Stimulated activated CD4-positive, alpha-beta T cell treated with anti-CD3 and anti-CD28 coated beads, TNF-alpha, amount 100 ng/mL, for 1 hour (primary cell): ENCODE measurements at places on chromosomes 1 and 21.

DNA sequence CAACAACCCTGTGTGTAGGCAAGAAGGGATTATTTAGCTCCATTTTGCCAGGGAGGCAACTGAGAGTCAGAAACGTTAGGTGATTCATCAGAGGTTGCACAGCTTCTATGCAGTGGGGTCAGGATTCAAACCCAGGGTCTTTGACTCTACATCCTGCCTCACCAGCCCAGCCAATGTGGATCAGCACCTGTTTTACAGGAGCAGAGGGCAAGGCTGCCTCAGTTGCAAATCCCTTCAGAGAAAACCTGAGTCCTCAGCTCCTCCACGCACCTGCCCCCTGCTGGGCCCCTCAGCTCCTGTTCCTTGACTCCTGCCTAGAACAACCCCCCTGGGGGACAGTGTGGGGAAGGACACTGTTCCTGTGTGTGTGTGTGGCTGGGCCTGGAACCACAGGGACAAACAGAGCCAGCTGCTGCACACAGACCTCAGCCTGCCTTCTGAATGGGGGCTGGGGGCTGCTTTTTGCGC is 61.6 kb downstream of the LRRN2 start:
- DNase-seq: no peak

DNA sequence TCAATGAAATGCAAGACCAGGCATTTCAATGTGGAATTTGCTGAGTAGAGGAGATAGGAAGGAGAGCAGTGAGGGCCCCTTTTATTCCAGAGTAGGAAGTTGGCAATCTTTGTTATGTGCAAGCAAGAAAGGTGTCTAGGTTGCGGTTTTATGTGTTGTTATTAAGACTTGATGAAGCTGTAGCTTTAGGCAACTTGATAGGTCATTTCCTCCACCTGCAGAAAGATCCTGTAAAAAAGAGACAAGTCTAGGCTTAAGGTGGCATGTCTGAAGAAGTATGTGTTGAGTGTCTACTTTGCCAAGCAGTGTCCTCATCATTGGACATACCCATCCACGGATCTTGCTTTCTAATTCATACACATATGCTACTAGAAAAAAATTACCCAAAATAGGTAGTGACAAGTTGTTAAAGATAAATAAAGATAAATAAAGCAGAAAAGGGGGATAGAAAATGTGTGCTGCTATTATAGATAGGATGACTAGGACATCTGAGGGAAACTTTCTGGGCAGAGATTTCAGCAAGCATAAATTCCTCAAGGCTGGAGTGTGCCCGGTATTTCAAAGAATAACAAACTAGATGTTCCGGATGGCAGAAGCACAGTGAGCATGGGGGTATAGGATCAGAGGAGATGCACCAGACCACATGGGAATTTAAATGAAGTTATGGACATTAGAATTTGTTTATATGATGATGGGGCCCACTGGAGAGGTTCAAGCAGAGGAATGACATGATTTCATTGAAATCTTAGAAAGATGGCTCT is 335.0 kb downstream of the TGFB2 start:
- DNase-seq: no peak

GRCh38 chr1:18409609-18410237 is 71.0 kb upstream of the KLHDC7A start:
- no peak for DNase-seq

- no peak for DNase-seq
Measured at GRCh38 chr1:111406321-111406768, 21.2 kb downstream of the OVGP1 start.

- no peak for DNase-seq
Measured at GRCh38 chr1:208153386-208153785, 90.8 kb downstream of the PLXNA2 start.

DNA sequence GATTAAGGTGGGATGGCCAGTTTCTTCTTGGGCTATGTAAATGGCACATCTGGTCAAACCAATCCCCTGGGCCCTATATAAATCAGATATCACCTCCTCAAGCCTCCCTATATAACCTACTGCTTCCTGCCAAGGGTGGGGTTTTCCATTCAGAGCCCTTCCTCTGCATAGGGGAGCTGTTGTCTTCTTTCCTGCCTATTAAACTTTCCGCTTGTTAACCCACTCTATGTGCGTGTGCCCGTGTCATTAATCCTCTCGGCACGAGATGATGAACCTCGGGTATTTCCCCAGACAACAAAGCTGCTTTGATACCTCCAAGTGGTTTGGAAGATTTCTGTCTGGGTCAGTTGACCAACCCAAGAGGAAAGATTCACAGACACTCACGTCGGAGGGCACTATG is 19.3 kb upstream of the SERTAD4 start:
- DNase-seq: no peak

DNA sequence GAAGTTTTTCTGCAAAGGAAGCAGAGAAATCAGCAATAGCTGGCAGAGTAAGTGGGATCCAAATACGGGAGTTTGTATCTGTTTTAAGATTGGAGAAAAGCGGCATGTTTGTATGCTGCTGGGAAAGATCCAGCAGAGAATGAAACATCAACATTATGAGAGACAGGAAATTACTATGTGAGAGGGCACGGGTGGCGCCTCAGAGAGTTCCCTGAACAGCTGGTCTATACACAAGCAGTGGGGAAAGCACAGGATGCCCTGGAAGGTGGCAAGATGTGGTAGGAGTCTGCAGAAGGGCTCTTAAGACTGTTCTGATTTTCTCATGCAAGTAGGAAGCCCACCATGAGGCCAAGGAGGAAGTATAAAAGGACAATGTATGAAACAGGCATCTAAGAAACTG is 130.4 kb downstream of the RERE start:
- DNase-seq: no peak

DNA sequence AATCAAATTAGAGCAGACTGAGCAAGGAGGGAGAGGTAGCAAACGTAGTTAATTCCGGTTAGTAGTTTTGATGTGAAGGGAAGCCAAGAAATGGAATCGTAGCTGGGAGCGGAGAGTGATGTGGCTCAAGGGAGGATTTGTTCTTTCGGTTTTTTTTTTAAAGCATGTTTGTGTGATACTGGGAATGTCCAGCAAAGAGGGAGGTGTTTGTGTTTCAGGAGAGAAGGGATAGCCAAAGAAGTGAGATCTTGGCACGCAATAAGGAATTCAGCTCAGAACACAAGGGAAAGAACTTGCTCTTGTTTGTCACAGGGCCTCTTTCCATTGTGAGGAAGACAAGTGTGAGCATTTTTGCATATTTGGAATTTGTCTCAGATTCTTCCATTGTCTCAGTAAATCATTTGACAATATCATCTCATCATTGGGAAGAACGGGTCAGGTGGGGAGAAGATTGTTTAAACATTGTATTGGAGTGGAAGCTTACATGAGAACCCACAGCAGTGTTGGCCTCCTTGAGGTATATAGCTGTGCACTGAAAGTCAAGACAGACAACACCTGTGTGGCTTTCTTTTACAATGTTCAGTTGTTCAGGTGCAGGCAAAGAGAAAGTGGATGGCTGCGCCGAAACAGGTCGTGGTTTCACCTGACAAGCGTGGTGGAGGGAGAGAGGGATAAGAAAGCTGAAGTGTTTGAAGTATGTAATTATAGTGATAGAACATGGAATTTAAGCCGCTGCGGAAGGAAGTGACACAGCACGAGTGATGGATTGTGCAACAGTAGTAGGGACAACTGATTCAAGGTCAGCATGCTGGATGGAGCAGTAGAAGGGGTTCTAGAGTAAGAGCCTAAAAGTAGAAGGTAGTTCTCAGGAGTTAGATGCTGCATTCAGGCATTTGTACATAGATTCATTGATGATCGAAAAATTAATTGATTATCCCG is 25.4 kb downstream of the FMN2 start:
- no peak for DNase-seq

DNA sequence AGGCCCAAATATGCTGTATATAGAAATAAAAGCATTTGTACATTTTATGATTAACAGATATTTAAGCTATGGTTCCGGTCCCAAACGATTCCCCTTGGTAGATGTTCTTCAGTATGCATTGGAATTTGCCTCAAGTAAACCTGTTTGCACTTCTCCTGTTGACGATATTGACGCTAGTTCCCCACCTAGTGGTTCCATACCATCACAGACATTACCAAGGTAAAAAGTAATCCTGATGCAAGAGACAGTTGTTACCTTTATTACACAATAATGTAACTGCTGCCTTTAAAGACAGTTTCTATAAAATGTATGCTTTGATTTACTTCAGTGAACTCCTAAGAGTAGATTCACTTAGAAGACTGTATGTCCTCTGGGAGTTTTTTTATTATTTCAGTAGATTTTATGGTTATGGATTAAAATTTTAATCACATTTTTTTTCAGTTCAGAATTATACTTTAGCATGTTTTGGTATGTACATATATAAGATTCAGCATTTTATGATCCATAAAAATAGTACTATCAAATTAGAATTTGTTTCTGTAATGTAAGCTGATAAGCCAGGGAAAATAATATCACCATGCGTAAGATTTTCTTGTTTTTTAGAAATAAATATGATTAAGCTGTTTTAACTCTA is 96.5 kb downstream of the USP25 start:
- DNase-seq: peak; percentile 8

DNA sequence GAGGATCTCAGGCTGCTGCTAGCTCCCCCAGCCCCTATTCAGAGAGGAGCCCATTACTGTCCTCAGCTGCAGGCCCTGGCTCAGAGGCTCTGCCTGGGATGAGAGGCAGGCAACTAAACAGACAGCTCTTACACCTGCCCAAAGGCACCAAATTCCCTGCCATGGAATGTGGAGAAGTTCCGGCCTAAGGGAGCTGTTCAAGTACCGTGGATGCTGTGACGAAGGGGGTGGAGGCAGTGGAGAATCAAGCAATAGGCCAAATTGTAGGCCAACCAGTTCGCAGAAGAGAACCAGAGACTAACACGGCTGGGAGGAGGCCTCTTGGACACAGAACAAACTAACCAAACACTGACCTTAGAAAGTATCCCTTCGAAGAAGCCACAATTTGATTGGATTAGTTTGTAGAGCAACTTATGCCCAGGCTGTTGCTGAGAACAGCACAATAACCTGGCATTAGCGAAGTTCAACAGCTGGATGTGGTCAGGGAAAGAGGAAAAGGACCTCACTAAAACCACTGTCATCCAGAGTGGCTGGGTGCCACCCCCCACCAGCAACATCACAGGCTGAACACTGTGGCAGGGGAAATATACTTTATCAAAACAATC is 3.6 kb downstream of the C1orf174 start:
- DNase-seq: no peak

DNA sequence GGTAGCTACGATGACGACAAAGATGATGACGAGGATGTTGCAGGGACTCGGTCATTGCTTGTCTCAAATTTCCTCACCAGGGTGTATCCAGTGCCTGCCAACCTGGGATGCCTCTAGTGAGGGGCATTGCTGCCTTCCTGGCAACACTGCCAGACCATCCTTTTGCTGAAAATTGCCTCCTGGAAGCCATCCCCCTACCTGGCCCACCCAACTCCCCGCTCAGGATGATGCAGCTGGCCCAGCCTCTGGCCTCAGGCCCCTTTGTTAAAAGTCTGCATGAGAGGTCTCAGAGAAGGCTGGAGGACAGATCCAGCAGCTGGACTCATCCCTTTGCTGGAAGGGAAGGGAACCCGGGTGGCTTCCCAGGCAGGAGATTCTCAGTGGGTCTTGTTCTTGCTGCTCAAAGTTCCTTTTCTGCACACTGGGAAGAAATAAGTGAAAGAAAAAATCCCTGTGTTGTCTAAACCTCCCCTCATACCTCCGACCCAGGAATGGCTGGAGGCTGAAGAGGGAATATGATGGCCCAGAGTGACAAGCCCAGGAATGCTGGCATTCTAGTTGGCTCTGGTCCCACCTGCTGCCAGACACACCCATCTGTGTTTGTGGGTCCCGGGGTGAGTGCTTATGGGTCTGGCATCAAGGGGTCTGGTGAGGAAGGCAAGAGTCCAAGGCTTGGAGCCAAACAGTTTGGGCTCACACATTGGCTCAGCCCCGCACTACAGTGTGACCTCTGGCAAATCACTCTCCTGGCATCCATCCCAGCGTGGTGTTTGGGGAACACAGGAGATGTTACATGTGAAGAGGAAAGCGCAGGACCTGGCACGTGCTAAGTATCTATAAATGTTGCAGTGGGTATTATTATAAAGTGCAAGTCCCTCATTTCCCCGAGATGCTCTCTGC is 6.7 kb upstream of the FNDC5 start:
- no peak for DNase-seq

- no peak for DNase-seq
Measured at GRCh38 chr21:28754127-28754611, 238.5 kb downstream of the LTN1 start.

GRCh38 chr1:96845464-96845863 is 123.9 kb downstream of the PTBP2 start:
- no peak for DNase-seq

GRCh38 chr1:231663211-231663792 is 36.7 kb downstream of the DISC1 start:
- no peak for DNase-seq

- DNase-seq: no peak
Measured at GRCh38 chr1:76989976-76990375, 122.7 kb downstream of the ST6GALNAC5 start.

DNA sequence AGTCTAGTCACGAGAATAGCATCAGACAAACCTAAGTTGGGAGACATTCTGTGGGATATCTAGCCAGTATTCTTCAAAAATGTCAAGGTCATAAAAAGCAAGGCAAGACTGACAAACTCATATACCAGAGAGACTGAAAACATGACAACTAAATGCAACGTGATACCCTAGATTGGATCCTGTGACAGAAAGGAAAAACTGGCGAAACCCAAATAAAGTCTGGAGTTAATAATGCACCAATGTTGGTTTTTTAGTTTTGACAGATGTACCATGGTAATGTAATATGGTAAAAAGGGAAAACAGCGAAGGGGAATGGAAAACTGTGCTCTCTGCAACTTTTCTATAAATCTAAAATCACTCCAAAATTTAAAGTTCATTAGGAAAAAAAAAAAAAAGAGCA is 64.5 kb downstream of the EPS15 start:
- no peak for DNase-seq

- DNase-seq: no peak
Measured at GRCh38 chr21:44836666-44837471, 19.0 kb upstream of the SUMO3 start.

- no peak for DNase-seq
Measured at GRCh38 chr1:234164098-234164709, 209.1 kb upstream of the COA6 start.

- DNase-seq: no peak
Measured at GRCh38 chr1:241611736-241612135, 28.4 kb downstream of the CHML start.

GRCh38 chr1:207316622-207317391 is 4.7 kb upstream of the CD55 start:
- DNase-seq: no peak
